Caki2 (cell line): ENCODE measurements at places on chromosomes 16 and 17.
A peak's percentile ranks its signal among the peaks of the same experiment; 100 is the strongest.

GRCh38 chr17:9522074-9522473 is 53.5 kb downstream of the STX8 start:
- DNase-seq: peak; percentile 21

DNA sequence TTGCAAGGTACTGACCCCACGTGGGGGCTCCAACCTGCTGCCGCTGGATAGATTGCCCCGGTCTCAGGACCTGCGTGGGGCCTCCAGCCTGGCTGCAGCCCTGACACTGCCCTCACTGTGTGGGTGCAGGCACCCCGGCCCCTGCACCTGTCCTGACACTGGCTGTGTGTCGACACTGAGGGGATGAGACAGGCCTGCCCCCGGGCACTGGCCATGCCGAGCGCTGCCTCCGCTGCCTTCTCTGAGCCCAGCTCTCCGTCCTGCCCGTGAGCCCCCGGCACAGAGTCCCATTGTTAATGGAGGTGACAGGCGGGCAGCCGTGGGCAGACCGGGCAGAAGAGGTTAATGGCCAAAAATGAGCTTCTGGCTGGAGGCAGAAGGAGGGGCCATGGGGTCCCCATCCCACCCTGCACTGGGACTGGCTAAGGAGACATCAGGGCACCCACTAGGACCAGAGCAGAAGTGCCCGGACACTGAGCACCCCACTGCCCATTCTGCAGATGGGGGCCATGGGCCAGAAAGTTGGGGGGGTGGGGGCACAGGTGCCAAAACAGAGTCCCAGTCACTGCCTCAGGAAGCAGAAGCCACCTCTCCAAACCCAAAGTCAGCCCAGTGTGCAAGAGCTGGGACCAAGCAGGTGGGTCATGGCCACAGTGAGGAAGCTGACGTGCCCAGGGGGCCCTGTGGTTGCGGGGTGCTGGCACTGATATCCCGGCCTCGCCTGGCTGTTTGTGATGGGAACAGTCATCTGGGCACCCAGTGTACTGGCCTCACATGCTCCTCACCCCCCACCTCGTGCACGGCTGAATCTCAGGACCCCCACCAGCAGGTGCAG is 2.5 kb upstream of the PRR35 start:
- no peak for DNase-seq

- DNase-seq: no peak
Measured at GRCh38 chr16:50802961-50803360, 61.1 kb downstream of the CYLD start.

DNA sequence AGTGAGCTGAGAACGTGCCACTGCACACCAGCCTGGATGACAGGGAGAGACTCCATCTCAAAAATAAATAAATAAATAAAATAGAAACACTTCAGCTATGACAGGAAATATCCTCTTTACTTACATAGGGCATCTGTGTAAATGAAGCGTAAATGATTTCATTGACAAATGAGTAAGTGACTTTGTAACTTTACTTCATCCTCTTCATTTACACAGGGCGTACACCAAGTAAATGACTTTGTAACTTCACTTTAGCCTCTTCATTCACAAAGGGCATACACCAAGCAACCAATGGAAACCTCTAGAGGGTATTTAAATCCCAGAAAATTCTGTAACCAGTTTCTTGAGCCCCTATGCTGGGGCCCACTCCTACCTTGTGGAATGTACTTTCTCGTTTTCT is 16.2 kb upstream of the KLHDC4 start:
- no peak for DNase-seq

DNA sequence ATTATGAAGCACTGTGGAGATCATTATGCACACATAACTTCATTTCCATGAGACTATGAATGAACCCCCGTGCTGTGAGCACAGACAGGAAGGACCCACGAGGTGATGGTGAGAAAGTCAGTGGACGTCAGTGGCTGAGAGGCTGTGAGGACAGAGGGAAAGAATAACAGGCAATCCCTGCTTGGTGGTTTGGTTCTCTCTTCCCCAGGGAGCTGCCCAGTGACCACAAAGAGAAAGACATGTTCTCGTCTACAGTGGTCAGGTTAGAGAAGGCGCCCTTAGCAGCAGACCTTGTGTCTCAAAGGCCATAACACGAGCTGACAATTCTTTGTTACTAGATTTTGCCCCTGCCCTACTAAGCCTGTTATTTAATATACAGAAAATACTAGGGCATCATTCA is 609.2 kb downstream of the TOX3 start:
- no peak for DNase-seq

DNA sequence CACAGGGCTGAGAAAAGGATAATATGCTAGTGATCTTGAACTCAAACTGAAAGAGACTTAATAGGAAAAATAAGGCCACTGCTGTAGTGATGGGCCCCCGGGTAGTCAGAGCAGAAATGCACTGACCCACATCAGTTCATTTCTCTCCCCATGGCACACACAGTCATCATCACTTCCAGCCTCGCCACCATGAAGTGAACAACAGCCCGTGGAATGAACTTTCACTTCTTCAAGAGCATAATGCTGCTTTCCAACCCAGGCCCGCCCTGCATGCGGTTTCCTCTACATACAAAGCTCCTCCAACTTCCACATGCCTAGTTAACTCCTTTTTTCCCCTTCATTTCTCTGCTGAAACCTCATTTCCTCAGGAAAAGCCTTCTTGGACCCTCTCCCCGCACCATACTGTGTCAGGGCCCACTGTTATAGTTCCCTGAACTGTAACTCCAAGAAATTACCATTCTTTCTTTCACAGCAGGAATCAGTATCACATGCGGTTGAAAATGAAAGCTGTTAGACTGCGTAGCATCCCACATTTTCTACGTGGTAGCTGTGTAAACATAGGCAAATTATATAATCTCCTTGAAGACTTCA is 65.8 kb upstream of the SMIM36 start:
- peak; percentile 54 for DNase-seq

DNA sequence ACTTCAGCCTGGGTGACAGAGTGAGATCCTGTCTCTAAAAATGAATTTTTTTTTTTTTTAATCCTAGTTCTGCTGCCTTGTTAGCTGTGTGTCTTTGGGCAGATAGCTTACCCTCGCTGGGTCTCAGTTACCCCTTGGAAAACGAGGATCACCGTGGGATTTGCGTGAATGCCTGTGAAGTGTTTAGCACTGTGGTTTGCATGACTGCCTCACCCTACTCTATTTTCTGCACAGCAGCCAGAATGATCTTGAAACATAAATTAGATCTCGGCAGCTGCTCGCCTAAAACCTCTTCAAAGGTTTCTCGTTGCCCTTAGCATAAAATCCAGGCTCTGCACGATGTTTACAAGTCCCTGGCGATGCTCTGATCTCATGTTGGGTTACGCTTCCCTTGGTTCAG is 71.2 kb upstream of the GRIN2A start:
- no peak for DNase-seq

GRCh38 chr16:66354034-66354909 is 12.2 kb upstream of the CDH5 start:
- no peak for DNase-seq

DNA sequence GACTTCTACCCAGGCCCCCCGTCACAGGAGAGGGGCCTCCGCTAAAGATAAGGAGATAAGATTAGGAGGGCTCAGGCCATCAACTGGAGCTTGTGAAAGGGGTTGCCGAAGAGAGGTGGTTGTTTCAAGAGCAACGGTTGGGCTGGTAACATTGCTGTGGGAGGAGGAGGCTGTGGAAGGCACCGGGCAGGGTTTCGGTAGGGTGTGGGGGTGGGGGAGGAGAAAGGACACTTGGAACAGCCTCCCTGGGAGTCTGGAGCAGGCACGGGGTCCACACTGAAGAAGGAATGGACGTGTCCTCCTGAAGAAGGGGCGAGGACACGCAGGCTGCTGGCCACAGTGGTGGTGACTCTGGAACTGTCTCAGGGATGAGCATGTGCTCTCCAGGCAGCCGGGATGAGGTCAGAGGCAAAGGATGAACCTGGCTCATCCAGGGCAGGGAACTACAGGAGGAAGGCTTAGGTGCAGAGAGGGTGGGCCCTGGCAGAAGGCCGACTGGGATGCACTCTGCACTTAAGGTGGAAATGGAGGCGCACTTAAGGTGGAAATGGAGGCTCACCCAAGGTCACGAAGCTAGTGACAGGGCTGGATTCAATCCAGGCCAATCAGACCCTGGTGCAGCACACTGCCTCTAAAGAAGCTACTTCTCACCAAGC is 1.2 kb upstream of the EPX start:
- no peak for DNase-seq

- no peak for DNase-seq
Measured at GRCh38 chr16:27445502-27446175, 43.7 kb downstream of the IL21R start.

GRCh38 chr17:29247219-29247618 is 560 bp downstream of the CRYBA1 start:
- DNase-seq: no peak

GRCh38 chr17:57004944-57005579 is 27.1 kb downstream of the SCPEP1 start:
- no peak for DNase-seq

GRCh38 chr16:71854369-71854948 is 8.7 kb downstream of the ATXN1L start:
- DNase-seq: no peak

DNA sequence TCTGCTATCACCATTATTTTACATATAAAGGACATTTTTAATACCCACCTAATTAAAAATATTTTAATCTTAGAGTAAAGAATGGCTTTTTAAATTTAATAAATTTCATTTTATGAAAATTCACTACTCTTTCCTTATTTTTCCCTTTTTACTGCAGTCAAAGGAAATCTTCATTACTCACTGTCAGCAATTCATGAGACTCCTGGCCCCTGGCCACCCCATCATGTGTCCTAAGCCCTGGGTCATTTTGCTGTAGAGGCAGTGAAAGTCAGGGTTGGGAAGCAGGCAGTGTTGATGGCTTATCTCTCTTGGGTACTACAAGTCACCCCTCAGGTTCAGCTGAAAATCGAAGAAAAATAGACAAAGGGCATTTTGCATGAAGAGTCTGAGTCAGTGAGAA is 468.6 kb upstream of the CCL2 start:
- DNase-seq: no peak

- peak; percentile 99 for DNase-seq
Measured at GRCh38 chr17:37848690-37849616, 75.3 kb upstream of the TBC1D3K start.

DNA sequence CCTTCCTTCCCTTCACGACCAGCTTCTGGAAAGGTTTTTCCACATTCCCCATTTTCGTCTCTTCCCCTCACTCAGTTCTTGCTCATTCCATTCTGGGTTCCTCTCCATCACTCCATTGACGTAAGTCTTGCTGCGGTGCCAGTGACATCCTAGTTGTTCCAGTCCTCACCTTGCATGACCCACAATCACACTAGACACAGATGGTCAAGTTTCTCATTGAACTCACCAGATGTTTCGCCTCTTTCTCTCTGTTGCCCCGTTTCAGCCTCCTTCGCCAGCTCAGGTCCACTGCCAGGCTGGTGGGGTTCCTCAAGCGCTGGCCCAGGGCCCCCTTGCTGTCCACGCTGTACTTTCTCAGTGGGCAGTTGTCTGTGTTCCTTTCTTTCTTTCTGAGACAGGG is 43.4 kb downstream of the CCDC42 start:
- no peak for DNase-seq

GRCh38 chr17:40852364-40852763 is 14.7 kb downstream of the KRT12 start:
- DNase-seq: no peak

DNA sequence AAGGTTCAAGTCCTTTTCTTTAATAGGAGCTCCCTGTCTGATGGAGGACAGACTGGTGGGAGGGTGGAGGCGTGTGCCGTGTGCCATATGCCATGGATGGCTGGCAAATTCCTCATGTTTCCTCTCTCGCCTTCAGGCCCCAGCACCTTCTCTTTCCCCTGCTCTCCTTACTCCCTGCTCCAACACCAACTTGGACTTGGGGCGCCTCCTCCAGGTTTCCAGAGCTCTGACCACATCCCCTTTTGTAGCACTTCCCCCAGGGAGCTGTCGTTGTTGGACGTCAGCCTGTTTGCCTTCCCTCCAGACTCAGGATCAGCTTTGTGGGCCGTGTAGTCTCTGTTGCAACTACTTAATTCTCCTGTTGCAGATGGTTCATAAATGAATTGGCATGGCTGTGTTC is 30.7 kb downstream of the TMC7 start:
- no peak for DNase-seq

DNA sequence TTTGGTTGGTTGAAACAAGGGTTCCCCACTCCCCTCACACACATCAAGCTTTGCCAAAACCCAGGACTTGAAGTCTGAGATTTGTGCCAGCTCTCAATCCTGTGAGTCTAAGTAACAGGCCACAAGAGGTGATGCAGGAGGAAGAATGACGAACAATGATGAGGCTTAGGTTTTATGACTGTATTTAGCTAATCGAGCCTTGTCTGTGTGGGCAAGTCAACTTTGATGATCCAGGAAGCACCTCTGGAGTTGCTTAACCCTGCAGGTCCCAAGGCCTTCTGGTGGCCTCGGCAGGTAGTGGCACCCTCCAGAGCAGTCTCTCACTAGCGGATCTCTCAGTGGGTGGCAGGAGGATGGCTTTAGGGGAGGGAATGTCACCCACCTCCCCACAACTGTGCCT is 28.7 kb downstream of the CDK5RAP3 start:
- DNase-seq: no peak

GRCh38 chr17:691423-691822 is 23.2 kb downstream of the VPS53 start:
- DNase-seq: peak; percentile 67

DNA sequence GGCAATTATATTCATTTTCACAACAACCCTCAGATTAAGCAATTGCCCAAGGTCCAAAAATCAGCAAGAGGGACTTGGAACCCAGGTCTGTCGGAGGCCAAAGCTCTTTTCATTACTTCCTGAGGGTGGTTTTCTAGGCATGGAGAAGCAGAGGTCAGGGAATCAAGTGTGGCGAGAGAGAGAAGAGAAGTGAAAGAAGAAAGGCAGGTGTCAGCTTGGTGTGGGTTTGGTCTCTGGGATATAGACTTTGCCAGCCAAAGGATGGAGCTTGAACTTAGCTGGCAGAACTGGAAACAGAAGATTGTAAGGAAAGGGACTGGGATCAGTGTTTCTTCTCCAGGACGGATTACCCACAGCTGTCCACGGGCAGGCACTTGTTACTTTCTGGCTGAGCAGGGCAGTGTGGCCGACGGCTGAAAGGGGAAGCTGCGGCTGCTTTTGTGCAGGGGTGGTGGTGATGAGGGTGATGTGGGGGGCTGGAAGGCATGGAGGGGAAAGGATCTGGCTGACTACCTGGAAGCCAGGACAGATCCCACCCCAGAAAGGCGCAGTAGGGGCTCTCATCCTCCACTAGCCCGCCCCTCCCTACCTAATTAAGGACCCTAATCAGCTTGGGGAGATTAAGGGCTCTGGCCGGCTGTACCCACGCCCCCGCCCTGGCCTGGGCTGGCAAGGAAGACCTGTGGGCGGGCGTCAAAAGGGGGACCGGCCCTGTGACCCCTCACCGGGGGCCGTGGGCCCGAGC is at the start of gene GUCY2D:
GUCY2D (plus strand) TSS at position 640 of the 745 bp plus-strand sequence. CDS start 433 bp downstream, outside the sequence.
- DNase-seq: no peak

- no peak for DNase-seq
Measured at GRCh38 chr17:48276776-48277175, 153.2 kb downstream of the SKAP1 start.

GRCh38 chr17:17304521-17304985 is 1.4 kb downstream of the NT5M start:
- no peak for DNase-seq

- DNase-seq: no peak
Measured at GRCh38 chr17:72004611-72005331, 116.0 kb upstream of the SOX9 start.

- DNase-seq: no peak
Measured at GRCh38 chr16:85243308-85243707, 131.0 kb upstream of the CIBAR2 start.

- DNase-seq: peak; percentile 71
Measured at GRCh38 chr17:76867578-76868175, 527 bp upstream of the MGAT5B start.
